Stimulated activated naive CD8-positive, alpha-beta T cell treated with anti-CD3 and anti-CD28 coated beads, Interleukin-15, amount 100 ng/mL, for 72 hours (primary cell): ENCODE measurements at places on chromosomes 16 and 17.

DNA sequence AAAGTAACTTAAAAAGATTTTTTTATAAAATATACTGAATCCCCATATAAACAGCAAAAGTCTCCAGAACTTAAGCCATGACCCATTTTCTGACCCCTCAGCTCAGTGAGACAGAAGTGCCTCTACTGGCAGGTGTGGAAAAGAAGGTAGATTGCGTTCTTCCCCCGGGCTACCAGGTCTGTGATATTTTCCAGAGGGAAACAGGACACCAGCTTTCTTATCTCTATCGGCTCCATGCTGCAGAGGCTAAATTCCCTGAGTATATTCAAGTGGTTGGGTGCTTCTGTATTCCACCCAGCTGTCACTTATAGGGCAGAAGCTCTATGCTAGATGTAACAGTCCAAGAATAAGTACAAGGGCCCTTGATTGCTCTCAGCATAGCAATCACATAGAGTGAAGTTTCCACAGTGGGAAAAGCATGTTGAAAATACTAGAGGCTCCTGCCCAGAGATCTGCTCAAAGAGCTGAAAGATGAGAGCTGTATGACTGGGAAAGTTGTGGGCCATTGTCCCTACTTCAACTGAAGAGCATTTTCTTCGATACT lies 687.3 kb downstream of the CDH11 start:
- DNase-seq = no peak

- DNase-seq = peak; percentile 79
Observed at GRCh38 chr17:42248351-42249179, 27.6 kb downstream of the STAT5B start.

DNA sequence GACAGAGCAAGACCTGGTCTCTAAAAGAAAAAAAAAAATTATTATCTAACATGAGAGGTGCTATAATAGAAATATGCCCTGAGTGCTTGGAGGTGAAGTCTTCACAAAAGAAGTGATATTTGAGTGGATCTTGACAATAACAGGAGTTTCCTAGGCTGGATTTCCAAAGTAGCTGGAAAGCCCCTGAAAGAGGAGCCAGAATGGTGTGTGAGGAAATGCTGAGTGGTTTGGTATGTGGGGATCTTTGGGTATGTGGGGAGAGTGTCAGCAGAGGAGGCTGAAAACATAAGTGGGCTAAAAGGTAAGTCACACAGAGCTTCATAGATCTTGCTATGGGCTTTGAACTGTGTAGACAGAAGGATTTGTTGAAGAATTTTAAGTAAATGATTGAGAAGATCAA lies 100.1 kb downstream of the YPEL2 start:
- no peak for DNase-seq

- DNase-seq = no peak
Observed at GRCh38 chr16:89159066-89159849, 12.3 kb upstream of the CDH15 start.

- no peak for DNase-seq
Observed at GRCh38 chr16:56424404-56424764, 961 bp downstream of the AMFR start.

GRCh38 chr17:50871898-50872297 lies 5.7 kb upstream of the TOB1 start:
- no peak for DNase-seq

- DNase-seq = no peak
Observed at GRCh38 chr16:13448346-13448745, 471.6 kb upstream of the ERCC4 start.

DNA sequence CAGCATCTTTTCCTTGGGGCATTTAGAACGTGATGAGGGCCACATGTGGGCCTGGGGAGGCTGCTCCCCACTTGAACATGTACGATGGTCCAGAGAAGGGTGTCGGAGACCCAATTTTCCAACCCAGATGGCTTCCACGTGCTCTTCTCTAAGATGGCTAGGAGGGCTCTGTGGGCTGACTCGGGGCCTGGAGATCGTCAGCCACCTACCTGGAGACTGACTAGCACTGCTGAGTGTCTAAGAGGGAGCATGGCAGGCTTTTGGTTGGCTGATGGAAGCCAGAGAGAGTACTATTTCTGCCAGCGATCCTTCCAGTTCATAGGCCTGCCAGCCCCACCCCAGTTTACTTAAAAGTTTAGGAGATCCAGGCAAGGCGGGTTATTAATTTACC lies 60.2 kb upstream of the CLEC18A start:
- DNase-seq = no peak

- DNase-seq = peak; percentile 87
Observed at GRCh38 chr17:27466743-27467375, 10.6 kb downstream of the KSR1 start.

GRCh38 chr16:50441486-50442157 lies 72.8 kb upstream of the BRD7 start:
- DNase-seq = no peak

GRCh38 chr16:76293980-76294379 lies 16.8 kb downstream of the CNTNAP4 start:
- DNase-seq = no peak

GRCh38 chr17:19303367-19303776 lies 59.2 kb downstream of the B9D1 start:
- DNase-seq = no peak

GRCh38 chr16:1078579-1079021 lies 6.1 kb downstream of the SSTR5 start:
- DNase-seq = no peak

- DNase-seq = no peak
Observed at GRCh38 chr17:4560837-4561256, 470 bp upstream of the GGT6 start.

GRCh38 chr16:51146256-51146924 lies 4.7 kb downstream of the SALL1 start:
- no peak for DNase-seq

- DNase-seq = no peak
Observed at GRCh38 chr16:11350519-11350918, 5.3 kb downstream of the RMI2 start.

DNA sequence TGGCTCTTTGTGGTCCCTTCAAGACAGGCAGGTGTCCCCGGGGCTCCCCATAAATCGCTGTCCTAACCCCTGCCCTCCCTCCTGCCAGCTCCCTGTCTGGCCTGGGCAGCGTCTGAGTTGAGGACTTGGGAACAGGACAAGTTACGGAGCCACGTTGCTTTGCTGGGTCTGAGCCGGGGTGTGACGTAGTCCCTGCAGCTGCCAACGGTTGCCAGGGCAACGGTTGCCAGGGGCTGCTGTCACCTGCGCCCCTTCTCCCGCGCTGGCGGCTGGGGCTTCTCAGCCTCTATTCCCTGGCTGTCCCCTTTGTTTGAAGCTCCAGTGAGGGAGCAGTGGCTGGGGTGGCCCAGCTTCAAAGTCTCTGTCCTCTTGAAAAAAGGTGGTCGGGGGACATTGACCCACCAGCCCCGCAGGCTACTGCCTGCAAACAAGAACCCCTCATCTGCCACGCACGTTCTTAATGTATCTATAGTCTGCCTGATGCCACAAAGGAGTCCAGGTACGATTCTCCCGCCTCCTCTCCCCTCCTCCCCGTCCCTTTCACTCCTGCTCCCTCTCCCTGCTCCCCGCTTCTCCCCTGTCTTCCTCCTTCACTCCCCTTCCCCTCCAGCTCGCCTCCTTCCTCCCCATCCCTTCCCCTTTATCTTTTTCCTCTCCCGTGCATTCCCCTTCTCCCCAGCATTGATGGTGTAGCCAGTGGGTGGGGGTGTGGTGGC lies 10.9 kb downstream of the ADGRG1 start:
- no peak for DNase-seq

- no peak for DNase-seq
Observed at GRCh38 chr17:79798299-79799173, 1.7 kb upstream of the CBX8 start.
